ENCODE measurements at places on chromosomes 3 and 15.
A peak's percentile ranks its signal among the peaks of the same experiment; 100 is the strongest.

GRCh38 chr3:42071904-42072812 lies 19.0 kb upstream of the TRAK1 start:
- peak; percentile 84 for DNase-seq

GRCh38 chr15:82942691-82943090 lies 9.8 kb downstream of the HOMER2 start:
- DNase-seq = peak; percentile 59

- peak; percentile 53 for DNase-seq
Observed at GRCh38 chr15:85485956-85486567, 105.7 kb downstream of the AKAP13 start.

DNA sequence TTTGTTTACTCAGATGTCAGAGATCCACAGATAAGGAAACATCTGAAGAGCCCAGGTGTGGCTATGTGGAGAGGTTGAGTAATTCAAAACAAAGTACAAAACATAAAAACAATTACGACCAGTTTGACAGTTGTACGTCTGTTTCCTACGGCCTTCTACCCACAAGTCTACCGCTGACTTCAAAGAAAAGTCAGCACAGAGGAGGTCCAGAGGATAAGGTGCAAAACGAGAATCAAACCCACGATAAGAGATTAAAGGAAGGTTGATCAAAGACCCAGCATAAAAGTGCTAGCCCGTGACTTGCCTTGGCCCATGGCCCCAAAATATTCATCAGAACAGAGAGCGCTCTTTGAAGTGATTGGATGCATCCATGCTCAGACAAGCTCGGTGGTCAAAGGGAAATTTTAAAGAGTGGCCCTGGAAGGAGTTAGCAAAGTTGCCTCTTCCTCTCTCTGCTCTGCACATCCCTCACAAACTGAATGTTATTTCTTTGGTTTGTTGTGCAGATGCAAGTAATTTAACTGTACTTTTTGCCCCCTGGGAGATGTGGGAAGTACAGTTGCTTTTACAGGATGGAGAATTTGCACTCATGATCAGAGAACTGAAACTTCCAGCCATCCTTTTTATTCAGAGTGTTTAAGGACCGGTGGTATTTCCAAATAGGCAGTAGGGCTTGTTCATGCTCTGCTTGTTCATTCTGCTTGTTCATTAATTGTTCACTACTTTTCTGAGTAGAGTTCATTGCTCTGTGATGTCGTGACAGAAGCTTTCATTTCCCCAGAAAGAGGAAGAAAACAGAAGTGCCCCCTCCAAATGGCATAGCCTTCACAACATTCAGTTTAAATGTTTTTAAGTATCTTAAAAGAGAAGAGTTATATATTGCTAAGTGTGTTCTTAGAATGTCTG lies 31.1 kb downstream of the MME start:
- no peak for DNase-seq

DNA sequence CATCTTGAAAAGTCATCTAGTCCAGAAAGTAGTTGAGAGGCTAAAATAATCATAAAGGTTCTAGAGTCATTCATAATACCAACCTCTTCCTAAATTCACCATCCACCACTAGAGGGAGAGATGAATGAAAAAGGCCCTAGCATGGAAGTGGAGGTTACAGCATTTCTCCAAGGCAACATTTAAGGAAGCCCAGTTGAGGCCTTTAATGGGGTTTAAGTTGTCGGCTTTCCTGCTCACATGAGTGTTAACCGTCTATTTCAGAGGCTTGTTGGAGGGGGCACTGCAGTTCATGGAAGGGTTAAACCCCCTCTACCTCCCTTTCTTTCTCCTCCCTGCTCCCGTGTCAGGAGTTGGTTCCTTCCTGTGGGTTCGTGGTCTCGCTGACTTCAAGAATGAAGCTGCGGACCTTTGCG lies 3.8 kb upstream of the SLCO3A1 start:
- peak; percentile 51 for DNase-seq

GRCh38 chr3:69890691-69891090 lies 108.8 kb upstream of the SAMMSON start:
- DNase-seq = no peak

DNA sequence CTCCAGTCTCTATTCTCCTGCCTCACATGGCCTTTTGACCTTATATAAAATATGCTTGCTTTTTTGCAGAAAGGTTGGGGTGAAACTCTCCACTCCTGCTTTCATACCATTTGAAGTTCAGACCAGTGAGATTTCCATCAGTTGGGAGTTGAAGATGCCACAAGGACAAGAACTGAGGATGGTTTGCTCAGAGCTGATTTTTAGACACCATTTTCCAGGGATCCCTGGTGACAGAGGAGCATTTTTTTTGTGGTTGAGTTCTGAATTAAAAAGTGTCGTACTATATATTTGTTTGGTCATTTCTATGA lies 8.8 kb upstream of the TM4SF1 start:
- no peak for DNase-seq

- DNase-seq = peak; percentile 35
Observed at GRCh38 chr3:154018100-154018696, 103.0 kb upstream of the ARHGEF26 start.

Data from urothelium cell line (cell line).